ENCODE measurements at places on chromosomes 2 and 18.

GRCh38 chr2:65350651-65351056, 81.7 kb downstream of the SPRED2 start:
- DNase-seq = no peak

- no peak for DNase-seq
These were observed 8.2 kb upstream of the INPP1 start for GRCh38 chr2:190335225-190335559.

- no peak for DNase-seq
These were observed 20.4 kb downstream of the MROH2A start for GRCh38 chr2:233798335-233799086.

DNA sequence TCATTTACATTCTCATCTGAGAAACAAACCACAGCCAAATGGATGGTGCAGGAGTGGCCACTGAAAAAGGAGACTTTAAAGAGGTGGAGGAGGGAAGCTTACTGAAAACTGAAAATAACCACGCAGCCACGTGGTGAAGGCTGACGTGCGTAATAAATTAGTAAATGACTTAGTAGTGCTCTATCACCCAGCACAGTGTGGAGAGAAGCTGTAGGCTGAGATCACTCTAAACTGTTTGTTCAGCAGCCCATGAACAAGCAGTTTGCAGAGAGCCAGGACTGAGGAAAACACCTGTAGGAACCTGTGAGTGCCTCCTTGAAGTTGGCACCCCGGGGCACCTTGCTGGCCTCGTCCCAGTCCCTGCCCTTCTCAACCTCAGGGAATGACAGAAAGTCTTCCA, 193.0 kb downstream of the TXNL1 start:
- DNase-seq = no peak

GRCh38 chr18:11671156-11671555, 17.9 kb upstream of the GNAL start:
- no peak for DNase-seq

All from activated naive CD4-positive, alpha-beta T cell (primary cell).